ENCODE measurements at places on chromosomes 4 and X.

DNA sequence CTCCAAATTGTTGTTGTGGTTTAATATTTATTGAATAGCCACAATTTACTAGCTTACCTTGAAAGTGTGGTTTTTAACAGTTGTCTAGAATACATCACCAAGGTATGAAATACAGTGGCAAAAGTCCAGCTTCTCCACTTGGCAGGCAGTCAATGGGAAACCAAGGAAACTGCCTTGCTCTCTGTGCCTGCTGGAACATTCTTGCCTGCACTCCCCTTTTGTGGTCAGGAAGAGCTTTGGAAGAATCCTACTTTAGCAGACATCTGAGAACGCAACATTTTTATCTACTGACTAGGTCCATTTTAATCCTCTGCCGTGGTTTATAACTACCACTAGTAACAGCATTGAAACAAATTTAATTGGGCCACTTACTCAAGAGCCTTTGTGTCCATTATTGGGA is 64.5 kb downstream of the TENM3 start:
- no peak for DNase-seq

DNA sequence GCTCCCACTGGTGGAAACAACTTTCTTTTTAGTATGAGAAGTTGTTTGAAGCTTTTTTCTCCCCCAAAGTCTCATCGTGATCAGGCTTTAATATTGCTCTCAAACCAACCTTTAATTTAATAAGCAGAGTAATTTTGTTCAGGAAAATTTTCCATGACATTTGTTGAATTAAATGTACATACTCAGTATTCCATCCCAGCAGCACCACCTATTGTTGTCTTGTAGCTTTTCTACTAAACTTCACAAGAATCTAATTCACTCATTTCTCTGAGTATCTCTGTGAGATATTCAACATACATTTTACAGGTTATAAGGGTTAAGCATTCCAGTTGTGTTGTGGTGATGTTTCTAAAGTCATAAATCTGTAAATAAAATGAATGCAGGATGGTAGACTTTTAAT is 218.3 kb upstream of the HAND2 start:
- DNase-seq = no peak

- no peak for DNase-seq
Measured at GRCh38 chr4:139763672-139764071, 98.1 kb downstream of the MGST2 start.

DNA sequence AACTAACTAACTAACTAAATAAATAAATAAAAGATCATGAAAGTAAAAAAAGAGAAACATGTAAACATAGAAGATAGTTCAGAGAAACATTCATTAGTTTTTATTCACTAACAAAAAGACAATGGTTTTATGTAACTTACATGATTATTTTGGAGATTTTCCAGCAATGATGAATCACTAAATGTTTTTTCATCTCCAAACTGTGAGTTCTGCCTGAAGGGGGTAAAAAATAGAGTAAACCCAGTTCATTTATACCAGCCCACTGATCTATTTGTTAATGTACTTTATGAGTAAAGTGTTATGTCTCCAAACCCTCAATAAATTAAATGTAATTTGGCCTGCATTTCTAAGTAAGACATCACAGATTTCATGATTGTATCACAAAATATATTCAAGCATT is 101.1 kb downstream of the ATP8A1 start:
- DNase-seq = no peak

- no peak for DNase-seq
Measured at GRCh38 chr4:17515445-17516407, 761 bp downstream of the CLRN2 start.

DNA sequence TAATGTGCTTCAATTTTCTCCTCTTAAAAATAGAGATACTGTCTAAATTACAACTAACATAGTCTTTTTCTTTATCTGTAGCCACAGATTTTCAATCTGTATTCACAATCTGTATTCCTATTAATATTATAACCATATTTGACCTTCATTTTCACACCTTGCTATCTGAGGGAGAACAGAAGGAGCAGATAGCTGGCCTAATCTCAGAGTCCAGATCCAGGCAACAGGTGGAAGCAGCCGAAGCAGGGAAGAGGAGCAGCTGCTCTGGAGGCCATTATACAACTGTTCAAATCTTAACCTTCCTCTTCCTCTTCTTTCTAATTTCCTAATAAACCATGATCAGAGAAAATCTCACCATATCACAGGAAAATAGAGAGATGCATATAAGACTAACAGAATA is 14.2 kb downstream of the SEPSECS start:
- no peak for DNase-seq

- DNase-seq = peak; percentile 56
Measured at GRCh38 chrX:24479924-24480323, 14.8 kb downstream of the PDK3 start.

- DNase-seq = no peak
Measured at GRCh38 chr4:79513576-79513975, 105.5 kb upstream of the GK2 start.

DNA sequence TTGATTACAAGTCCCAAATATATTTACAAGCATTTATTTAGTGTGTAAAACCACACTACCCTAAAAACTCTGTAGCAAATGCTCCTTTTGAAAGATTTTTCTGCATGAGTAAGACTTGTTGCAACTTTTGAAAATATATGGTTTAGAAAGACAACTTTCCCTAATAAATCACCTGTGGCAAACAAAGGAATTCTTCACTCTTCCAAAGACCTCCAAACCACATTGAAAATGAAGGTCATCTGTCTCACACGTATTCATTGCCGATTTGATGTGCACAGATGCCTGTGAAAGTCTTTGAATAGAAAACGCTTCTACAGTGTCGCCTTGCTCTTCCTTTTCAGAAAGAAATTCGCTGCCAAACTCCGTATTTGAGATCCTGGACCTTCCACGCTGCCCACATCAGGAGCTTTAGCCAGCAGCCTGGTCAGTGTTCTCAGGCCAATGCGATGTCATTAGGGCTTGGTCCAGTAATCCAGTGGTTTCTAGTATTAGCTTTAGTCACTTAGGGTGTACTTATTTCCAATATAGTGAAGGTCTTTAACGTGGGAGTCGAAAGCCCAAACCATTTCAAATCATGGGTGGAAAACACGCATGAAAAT is 22.2 kb downstream of the SPINK2 start:
- DNase-seq = no peak

DNA sequence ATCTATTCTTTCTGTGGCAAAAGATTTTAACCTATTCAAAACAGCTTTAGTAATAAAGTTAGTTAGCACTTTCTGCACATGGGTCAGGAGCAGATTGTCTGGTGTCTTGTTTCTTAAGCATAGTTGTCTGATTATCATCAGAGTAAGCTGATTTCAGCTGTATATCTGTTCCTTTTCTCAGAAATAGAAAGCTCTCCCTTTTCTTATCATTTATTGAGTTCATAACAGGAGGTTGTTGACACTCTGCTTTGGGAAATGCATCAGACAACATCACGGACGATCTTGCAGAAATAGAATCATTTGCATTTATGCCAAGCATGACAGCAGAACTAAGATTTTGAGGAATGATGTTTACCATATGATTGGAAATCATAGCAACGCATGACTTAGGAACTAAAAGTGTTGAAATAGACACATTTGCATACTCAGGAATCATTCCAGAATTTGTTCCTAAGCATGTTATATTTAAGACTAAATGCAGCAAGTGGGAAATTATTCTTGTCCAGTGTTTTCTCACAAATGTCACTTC is 66.7 kb downstream of the RBMX2 start:
- DNase-seq = no peak

DNA sequence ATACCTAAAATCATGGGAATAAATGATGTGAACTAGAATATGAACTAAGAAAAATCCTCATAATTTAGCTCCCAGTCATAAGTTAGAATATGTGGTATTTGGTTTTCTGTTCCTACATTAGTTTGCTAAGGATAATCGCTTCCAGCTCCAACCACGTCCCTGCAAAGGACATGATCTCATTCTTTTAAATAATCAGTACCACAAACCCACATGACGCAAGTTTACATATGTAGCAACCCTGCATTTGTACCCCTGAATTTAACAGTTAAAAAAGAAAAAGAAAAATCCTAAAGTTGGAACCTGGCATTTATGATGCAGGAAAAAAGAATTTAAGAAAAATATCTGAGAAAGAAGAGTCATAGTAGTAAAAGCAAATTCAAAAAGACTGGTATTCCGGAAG is 13.3 kb downstream of the UBA6 start:
- DNase-seq = no peak

DNA sequence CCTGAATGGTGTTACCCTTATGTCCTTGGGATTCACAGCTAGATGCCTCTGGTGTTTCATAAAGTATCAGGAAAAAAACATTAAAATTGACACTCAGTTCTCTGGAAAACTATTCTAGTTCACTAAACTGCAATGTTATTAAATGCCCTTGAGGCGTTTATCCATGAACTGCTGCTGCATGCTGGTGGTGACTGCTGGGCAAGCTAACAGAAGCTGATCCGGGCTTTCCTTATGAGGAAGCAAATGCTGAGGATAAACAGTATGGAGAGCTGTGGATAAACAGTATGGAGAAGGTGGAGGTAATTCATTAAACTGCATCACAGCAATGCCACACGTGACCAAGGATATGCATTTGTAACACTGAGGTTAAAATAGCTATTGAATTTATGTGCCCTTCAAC is 227.0 kb downstream of the NR3C2 start:
- DNase-seq = no peak

- no peak for DNase-seq
Measured at GRCh38 chr4:14787221-14787620, 215.1 kb upstream of the CPEB2 start.

DNA sequence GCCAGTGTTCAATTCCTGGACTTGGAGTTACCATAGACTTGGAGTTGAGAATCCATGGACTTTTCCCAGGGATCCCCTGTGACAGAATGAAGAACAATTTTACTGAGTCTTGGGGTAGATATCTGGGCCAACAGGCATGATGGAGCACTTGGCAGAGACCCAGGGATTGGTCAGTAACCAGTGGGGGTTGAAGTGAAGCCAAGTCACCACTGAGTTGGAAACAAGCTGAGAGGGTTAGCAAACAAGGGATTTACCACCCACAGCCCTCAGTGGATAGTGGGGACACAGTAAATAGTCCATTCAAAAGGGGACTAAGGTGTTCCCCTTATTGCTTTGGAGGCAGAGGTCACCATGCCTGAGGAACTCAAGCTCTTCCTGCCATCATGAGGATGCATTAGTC is 281.7 kb downstream of the PPP1R2C start:
- DNase-seq = no peak

GRCh38 chr4:118307643-118308042 is 45.2 kb downstream of the PRSS12 start:
- DNase-seq = no peak
